ENCODE measurements at places on chromosomes 13 and 19.
A peak's percentile ranks its signal among the peaks of the same experiment; 100 is the strongest.

DNA sequence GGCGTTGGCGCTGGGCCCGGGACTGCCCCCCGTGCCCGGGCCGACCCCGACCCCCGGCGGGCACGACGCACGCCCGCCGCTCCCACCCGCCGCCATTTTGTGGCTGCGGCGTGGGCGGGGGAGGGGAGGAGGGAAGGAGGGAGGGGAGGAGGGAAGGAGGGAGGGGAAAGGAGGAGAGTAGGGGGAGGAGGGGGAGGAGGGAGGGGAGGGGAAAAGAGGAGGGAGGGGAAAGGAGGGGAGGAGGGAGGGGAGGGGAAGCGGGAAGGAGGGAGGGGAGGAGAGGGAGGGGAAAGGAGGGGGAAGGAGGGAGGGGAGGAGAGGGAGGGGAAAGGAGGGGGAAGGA is at the start of gene BTBD2:
BTBD2 (minus strand) TSS at position 107 of the 343 bp plus-strand sequence; CDS start at position 96, 11 bp downstream.
- peak; percentile 85 for DNase-seq

GRCh38 chr19:7701654-7702457 is at the start of gene FCER2:
TSS of gene FCER2 (minus strand) at chr19:7702131. CDS start at chr19:7699760, 2,371 bp downstream.
- DNase-seq: no peak

- DNase-seq: no peak
Observed at GRCh38 chr13:103694033-103694432, 627.8 kb upstream of the SLC10A2 start.

DNA sequence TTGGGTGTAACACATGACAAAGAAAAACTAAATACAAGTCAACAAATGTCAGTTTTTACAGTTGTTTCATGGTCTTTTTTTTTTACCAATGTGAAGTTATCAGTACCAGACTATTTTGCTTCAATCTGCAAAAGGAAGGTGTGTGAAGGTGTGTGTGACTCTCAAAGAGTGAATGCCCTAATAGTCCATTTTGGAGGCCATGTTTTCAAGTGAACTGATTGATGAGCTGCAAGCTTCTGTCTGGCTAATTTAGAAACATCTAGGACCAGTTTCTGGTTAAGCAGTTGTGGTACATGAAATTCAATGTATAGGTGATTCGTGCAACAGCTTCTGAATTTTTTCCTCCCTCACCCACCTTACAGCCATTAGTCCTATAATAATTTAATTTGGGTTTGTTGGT is 16.1 kb downstream of the KLF5 start:
- DNase-seq: no peak

GRCh38 chr19:35755550-35756376 is 1.1 kb downstream of the HSPB6 start:
- DNase-seq: no peak

- peak; percentile 18 for DNase-seq
Observed at GRCh38 chr19:8811315-8812172, 20.6 kb downstream of the ZNF558 start.

DNA sequence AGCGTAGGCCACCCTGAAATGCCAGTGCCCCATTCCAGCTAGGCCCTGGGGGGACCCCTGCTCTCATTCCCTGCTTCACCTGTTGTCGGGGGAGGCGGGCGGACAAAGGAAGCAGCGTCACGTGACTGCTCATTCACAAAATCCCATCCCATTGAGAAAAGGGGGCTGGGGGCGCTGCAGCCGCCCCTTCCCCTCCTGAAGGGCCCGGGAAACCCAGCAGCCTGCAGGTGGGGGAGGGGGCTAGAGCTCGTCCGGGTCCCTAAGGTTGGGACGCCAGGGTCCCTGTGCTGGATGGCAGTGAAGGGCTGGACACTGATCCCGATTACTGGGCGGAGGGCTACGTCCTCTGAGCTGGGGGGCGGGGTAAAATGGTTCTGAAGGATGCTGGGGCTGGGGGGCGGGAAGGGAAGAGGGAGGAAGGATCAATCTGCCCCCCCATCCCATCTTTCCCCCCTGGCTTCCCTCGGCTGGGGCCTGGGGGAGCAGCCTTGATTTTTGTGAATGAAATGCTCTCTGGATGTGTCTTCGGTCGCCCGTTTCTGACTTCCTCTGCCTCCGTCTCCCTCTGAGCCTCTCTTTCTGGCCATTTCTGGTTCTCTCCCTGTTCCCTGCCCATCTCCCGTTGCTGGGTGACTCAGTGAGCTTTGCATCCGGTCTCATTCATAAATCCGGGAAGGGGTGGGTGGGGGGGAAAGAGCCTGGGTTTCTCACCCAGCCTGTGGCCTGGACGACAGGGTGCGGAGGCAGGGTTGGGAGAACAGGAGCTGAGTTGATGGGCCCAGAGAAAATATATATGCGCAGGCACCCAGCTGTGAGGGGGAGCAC is 816 bp downstream of the SPRED3 start:
- no peak for DNase-seq

GRCh38 chr13:96650301-96650886 is 343.9 kb downstream of the OXGR1 start:
- DNase-seq: no peak

DNA sequence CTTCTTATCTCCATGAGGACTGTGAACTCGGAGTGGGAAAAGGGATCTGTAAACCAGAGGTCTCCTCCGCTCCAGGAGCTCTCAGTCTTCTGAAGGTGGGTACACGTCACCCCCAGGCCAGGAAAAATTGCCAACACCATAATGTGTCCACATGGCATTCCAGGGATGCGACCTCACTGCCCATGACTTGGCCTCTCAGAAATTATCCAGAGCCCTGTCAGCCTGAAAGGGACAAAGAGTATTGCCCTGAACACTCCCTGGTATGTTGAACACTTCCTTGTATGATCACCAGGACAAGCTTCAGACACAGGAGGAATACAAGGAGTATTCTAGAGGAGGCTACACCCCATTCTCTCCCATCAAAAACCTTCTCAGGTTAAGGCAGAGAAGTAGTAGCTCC is 81.0 kb upstream of the SLC7A1 start:
- DNase-seq: no peak

DNA sequence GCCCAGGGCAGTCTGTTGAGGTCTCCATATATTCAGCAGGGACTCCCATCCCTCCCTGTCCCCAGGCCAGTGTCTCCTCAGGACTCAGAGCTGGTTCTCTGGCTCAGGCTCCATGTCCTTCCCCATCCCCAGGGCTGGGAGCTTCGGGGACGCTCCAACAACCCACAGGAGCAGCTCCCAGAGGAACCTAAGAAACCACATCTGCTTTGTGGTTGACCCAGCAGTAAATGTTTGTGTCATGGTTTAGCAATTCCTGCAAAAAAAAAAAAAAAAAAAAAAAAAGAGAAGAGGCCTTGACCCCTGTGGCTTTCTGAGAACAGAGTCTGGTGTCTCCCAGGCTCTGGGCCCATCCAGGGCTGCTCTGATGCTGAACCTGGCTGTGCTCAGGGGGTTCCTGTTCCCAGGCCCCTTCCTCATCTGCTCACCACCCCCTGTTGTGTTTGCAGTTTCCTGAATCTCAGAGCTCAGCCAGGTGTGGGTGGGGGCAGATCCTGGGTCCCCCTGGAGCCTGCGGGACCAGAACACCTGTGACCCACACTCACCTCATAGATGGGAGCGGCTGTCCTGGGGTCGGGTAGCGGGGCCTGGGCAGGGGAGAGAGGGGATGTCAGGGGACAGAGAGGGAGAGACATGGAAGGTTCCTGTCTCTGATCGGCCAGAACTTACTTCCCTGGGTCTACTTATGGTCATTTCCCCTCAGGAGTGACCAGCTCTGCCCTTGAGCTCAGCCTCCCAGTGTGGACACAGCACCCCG is 25.2 kb upstream of the CEACAM1 start:
- DNase-seq: no peak

- DNase-seq: no peak
Observed at GRCh38 chr13:109870274-109870673, 83.9 kb upstream of the IRS2 start.

GRCh38 chr19:49064029-49064629 is 489 bp downstream of the NTF4 start:
- DNase-seq: no peak

GRCh38 chr19:53907690-53908089 is 1.4 kb upstream of the CACNG7 start:
- DNase-seq: no peak

GRCh38 chr13:23652909-23653726 is 82.9 kb downstream of the TNFRSF19 start:
- no peak for DNase-seq

All from T47D (cell line).